Stimulated activated CD4-positive, alpha-beta T cell treated with anti-CD3 and anti-CD28 coated beads, TNF-alpha, amount 100 ng/mL, for 1 hour (primary cell): ENCODE measurements at places on chromosomes 1 and 21.

DNA sequence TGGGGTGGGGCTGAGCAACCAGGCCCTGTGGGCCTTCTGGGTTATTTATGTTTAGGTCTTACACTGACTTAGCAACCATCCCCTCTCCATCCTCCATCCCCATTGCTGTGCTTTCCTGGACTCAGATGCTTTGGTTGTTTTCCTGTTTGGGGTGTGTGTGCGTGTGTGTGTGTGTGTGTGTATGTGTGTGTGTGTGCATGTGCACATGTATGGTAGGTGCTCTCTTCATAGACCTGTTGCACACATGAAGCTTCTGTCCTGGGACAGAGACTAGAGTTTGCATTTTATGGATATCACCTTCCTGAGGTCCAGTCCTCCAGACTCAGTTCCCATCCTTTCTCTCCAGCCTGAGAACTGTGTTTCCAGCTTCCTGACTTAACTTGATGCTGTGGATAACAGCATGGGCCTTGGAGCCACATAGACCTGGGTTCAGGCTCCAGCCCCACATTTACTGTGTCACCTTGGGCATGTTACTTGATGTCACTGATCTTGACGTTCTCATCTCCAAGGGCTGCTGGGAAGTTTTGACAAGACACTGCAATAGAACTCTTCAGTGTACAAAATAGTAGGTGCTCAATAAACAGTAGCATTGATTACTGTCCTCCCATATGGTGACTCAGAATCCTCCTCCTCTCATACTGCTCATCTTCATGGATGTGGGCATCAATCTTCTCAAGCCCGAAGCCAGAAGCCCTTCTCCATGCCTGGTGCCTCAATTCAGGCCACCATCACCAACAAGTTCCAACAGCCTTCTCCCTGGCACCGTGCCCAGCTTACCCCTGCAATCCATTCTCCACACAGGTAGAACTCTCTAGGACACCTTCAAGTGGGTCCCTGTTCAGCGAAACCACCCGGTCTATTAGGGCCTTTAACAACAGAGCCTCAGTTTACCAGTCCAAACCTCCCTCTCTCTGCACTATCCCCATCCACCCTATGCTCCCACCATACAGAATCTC is 181.8 kb upstream of the EDN2 start:
- DNase-seq = no peak

DNA sequence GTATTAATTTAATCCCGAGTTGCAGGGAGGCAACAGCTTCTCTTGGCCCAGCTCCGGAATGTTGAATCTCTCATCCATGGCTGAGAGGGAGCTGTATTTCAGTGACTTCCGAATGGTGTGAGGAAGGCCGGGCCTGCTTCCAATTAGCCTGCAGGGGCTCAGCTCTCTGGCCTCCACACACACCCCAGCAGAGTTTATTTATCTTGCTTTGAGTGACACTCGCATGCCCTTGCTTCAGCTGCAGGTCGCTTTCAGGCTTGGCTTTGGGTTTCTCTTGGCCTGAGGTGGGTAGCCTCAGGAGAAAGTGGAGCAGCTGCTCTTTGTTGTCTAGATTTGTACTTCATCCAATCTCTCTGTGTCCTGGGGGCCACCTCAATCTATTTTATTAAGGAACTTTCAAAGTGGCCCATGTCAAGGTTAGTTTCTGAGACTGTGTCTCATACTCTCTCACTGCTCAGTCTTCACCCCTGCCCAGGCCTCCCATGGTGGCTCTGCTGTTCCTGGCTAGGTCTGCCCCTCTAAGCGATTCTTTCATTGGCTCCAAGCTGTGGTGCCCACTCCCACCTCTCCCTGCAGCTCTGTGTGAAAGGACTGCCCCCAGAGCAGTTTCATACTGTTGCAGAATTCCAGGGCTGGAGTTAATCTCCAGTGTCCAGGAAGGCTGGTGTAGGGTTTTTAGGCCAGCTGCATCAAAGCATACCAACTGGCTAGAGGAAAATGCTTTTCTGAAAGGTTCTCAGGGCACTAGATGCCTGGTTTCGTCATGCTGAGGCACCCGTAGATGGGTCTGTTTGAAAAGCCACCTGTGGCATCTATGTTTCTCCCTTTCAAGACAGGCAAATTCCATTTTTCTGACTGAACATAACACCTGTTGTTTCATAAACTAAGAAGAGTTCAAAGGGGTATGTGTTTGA is 153.5 kb downstream of the PLXNA2 start:
- DNase-seq = no peak

DNA sequence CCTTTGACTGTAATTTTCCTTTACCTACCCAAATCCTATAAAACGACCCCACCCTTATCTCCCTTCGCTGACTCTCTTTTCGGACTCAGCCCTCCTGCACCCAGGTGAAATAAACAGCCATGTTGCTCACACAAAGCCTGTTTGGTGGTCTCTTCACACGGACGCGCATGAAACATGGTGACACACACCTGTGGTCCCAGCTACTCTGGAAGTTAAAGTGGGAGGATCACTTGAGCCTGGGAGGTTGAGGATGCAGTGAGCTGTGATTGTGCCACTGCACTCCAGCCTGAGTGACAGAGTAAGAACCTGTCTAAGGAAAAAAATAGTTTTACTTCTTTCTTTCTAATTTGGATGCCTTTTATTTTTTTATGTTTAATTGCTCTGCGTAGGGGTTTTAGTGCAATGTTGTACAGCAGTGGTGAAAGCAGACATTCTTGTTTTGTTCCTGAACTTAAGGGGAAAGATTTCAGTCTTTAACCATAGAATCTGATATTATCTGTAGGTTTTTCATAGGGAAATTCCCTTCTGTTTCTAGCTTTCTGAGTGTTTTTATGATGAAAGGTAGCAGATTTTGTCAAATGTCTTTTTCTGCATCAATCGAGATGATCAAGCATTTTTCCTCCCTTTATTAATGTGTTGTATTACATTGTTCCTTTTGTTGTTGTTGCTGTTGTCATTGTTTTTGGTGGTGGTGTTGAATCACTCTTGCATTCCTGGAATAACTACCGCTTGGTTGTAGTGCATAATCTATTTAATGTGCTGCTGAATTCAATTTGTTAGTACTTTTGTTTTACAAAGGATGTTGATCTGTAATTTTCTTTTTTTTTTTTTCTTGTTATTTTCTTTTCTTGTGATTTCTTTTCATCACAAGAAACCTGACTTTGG is 497.4 kb downstream of the DISC1 start:
- no peak for DNase-seq

- no peak for DNase-seq
Measured at GRCh38 chr1:21872445-21873079, 60.5 kb downstream of the LDLRAD2 start.

DNA sequence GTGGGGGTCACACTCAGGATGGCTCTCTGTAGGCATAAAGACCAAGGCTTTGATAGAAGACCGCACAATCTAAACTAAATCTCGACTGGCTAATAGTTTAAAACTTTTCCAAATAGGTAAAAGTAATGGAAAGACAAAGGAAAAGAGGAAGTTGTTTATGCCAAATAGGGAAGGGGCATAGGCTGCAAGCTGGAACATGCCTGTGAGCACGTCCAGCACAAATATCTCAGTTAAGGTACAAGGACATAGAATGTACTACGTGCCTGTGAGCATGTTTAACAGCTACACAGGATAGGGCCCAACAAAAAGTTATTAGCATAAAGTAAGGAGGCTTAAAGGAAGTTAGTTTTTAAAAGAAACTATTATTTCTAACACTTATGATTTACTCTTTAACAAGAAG is 27.6 kb upstream of the GUCA2A start:
- no peak for DNase-seq
